ENCODE measurements at places on chromosomes 3 and 15. TPM values are rescaled to one million over a fixed set of nuclear protein-coding genes. Genes with fewer than 3 reads are reported as not detected.

DNA sequence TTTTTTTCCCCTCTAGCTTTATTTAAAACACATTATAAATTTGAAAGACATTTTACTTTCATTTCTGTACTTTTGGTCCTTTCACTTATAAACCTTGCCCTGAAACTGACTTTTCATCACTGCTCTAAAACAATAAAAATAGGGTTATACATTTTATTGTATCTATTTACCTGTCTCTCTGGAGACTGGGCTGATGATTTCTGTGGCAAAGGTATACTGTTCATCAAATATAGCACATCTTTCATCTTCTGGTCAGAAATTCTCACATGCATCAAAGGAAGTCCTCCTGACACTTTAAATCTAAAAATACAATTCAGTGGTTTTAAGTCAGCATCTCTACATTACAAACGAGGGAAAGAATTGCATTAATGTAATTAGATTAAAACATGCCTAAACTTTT is 86.1 kb downstream of the VPS13C start:
- H3K4me1 ChIP-seq = peaks cover 10% of the 10 kb centered on the region
- no peak for DNase-seq
- H3K36me3 ChIP-seq = peaks cover 44% of the 10 kb centered on the region
- no peaks in the 10 kb centered on the region for H3K27me3 ChIP-seq
- no peak overlapping the region for H3K27ac ChIP-seq
- H3K4me3 ChIP-seq = no peak overlapping the region

The SLC35G2 gene
- 2.1 TPM for total RNA-seq

The SLC51B gene
- total RNA-seq = not detected

The TOMM70 gene
- 44.9 TPM for total RNA-seq
